ENCODE measurements at places on chromosomes 1 and 21. TPM values are rescaled to one million over a fixed set of nuclear protein-coding genes. Genes with fewer than 3 reads are reported as not detected.

The ZNF695 gene
- total RNA-seq, result not detected

The ESRRG gene
- 26.3 TPM for total RNA-seq

The IQGAP3 gene
- total RNA-seq, result 0.24 TPM

GRCh38 chr1:158208586-158209116 is 28.0 kb downstream of the CD1D start:
- no peaks in the 10 kb centered on the region for H3K4me1 ChIP-seq
- DNase-seq, result no peak
- no peaks in the 10 kb centered on the region for H3K36me3 ChIP-seq
- no peak overlapping the region for H3K4me3 ChIP-seq

The CASQ1 gene
- 694 TPM for total RNA-seq

The MRPL9 gene
- 79.0 TPM for total RNA-seq

The OR2M3 gene
- not detected for total RNA-seq

GRCh38 chr1:64387389-64388285 is 82.3 kb upstream of the CACHD1 start:
- no peaks in the 10 kb centered on the region for H3K36me3 ChIP-seq
- H3K4me3 ChIP-seq, result no peak overlapping the region
- DNase-seq, result no peak
- H3K27ac ChIP-seq, result no peak overlapping the region

GRCh38 chr1:208606959-208607358 is 362.8 kb upstream of the PLXNA2 start:
- no peak for DNase-seq
- H3K36me3 ChIP-seq, result no peaks in the 10 kb centered on the region
- H3K4me3 ChIP-seq, result no peak overlapping the region
- no peak overlapping the region for H3K27ac ChIP-seq
- no peaks in the 10 kb centered on the region for H3K27me3 ChIP-seq

The GJC2 gene
- total RNA-seq, result 0.48 TPM

- H3K36me3 ChIP-seq, result no peaks in the 10 kb centered on the region
- no peak for DNase-seq
- peak overlapping the region; percentile 87 for H3K4me3 ChIP-seq
- H3K27ac ChIP-seq, result peak overlapping the region; percentile 99
- H3K27me3 ChIP-seq, result no peaks in the 10 kb centered on the region
Observed at GRCh38 chr1:235500971-235501540, 3.2 kb downstream of the B3GALNT2 start.

DNA sequence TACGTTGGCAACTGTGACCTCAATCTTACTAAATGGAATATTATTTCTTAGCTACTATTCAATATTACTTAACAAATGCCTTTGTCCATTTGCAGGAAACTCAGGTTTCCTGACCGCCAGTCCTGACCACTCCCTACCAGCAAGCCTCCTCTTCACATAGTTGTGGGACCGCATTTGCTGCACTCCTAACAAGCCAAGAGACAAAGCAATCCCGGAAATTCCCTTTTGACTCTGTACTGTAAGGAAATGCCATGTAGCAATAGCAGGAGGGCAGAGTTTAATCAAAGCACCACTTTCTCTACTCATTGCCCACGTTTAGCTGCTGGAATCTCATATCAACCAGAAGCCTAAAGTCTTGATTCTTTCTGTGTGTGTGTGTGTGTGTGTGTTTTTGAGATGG is 28.1 kb upstream of the ACBD6 start:
- peak overlapping the region; percentile 46 for H3K27ac ChIP-seq
- no peaks in the 10 kb centered on the region for H3K27me3 ChIP-seq
- H3K4me3 ChIP-seq, result no peak overlapping the region
- H3K4me1 ChIP-seq, result peaks cover 6% of the 10 kb centered on the region
- no peaks in the 10 kb centered on the region for H3K36me3 ChIP-seq

The TEDDM1 gene
- total RNA-seq, result not detected

DNA sequence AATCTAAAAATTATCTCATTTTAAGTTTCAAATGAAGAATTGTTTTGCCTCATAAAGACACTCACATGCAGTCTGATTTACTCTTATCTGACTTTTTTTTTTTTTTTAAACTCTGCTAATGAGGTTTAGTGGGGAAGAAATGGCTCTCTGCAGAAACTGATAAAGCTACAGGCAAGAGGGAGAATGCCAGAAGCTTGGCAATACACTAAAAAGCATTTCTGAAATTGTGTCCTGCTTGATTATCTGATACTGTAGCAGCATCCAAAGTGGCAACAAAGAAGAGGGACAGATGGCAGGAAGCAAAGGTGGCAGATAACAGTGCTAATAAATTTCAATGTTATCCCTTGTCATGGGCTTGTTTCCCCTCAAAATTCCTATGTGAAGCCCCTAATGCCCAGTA is 1744.9 kb downstream of the NCAM2 start:
- no peak overlapping the region for H3K4me3 ChIP-seq
- DNase-seq, result no peak
- H3K36me3 ChIP-seq, result no peaks in the 10 kb centered on the region
- H3K27ac ChIP-seq, result no peak overlapping the region
- H3K4me1 ChIP-seq, result no peaks in the 10 kb centered on the region
- H3K27me3 ChIP-seq, result no peaks in the 10 kb centered on the region

GRCh38 chr21:18424276-18424675 is 20.7 kb upstream of the TMPRSS15 start:
- H3K4me1 ChIP-seq, result no peaks in the 10 kb centered on the region
- no peak overlapping the region for H3K27ac ChIP-seq
- no peak overlapping the region for H3K4me3 ChIP-seq
- H3K36me3 ChIP-seq, result no peaks in the 10 kb centered on the region
- no peak for DNase-seq

The PGLYRP4 gene
- not detected for total RNA-seq

GRCh38 chr1:32349211-32349708 is 13.0 kb downstream of the FAM229A start:
- peak overlapping the region; percentile 30 for H3K27ac ChIP-seq
- H3K4me3 ChIP-seq, result no peak overlapping the region
- peak; percentile 56 for DNase-seq
- peaks cover 10% of the 10 kb centered on the region for H3K36me3 ChIP-seq

All from psoas muscle (tissue), 8 donors.